B cell (primary cell): ENCODE measurements at places on chromosomes 2 and 18.

GRCh38 chr2:86293612-86294011 is 43.8 kb downstream of the REEP1 start:
- no peak for DNase-seq

- DNase-seq = no peak
Observed at GRCh38 chr2:82301506-82301905, 1997.0 kb upstream of the LRRTM1 start.

DNA sequence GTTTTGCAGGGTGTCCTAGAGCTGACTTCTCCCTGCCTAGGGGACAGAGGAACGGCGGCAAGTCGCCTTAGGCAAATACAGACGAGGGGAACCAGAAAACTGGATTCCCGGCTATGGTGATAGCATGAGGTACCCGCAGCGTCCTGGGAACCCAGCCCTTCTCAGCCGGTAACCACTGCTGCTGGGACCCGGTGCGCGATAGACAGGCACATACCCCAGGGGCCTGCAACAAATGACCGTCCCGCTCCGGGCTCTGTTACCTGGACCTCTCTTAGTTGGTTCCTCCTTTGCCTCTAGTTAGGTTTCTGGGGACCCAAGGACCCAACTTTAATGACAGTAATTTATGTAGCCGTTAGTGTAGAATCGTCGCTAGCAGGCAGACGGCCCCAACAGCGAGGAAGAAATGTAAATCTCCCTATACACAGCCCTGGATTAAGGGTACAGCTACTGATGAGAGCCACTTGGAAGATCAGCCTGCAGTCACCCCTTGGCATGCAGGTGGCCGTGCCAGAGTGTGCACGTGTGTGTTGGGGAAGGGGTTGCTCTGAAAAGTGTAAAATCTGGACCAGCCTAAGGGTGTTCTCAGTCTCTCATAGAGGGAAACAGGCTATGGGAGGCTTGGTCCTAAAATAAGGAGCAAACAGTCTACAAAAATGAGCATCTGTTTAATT is 819 bp upstream of the SERPINE2 start:
- DNase-seq = no peak

DNA sequence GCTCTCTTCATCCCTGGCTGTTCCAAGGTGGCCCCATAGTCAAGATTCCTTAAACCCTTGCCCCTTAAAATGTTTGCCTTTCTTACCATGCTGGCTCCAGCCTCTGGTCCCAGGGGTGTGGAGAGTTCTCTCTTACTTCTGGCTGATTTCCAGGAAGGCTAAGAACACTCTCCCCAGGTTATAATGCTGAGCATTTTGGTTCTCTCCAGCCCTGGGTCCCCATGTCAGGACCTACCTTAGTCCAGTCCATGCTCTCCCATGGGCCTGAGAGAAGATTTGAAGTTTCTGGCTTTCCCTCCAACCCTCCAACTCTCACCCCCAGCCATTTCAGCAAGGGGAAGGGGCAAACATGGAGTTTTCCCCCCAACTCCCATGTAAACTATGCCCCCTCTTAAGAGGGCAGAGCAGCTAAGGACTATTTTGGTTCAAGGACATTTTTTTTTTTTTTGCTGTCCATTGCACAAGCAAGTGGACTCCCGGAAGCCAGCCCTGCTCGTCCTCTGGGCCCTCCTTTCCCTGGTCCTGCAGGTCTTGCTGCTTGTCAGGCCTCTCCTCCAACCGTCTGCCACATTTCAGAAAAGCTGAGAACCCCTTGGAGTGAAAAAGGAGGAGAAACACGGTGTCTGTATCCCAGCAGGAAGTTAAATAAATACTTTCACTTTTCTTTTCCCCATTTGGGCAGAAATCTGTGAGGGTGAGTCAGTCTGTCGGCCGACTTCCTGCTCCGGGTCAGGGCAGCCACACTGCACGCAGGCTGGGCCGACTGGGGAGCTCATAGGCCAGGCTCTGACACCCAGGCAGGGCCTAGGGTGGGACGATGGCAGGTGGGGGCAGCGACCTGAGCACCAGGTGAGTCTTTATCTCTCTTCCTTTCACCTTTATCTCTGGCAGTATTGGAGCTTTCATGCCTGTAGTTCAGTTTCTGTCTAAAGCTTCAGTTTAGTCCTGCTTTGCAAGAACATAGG is at the start of gene SP140L:
TSS of gene SP140L (plus strand) at position 741 of the 965 bp plus-strand sequence. CDS start at position 818, 77 bp downstream.
- peak; percentile 78 for DNase-seq

DNA sequence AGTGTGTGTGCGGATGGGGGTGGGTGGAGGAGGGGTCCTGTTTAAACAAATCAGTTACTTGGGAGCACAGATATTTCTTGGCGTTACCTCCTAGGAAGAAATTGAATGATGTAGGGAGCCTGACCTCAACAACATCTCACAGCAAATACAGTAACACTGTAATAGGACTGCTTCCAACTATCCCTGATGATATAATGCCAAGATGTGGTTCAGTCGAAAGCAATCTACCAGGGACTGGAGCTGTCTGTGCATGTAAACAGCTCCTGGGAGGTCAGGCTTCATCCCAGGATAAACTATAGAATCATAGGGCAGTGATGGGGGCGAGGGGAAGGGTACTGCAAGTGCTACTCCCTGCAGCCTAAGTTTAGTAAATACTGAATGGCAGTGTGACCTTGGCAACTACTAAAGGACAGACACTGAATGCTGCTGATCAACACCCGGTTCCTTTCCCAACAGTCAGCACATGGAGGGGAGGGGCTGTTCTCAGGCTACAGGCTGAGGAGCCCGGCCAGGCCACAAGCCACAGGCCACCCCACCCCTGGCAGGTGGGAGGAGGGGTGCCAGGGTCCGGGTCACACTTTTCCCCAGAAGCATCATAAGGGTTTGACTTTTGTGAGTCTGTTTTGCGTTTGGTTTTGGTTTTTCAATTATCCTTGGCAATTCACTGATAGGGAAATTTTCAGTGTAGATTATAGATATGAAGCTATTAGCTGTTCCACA is 85.3 kb upstream of the ZNF397 start:
- no peak for DNase-seq

DNA sequence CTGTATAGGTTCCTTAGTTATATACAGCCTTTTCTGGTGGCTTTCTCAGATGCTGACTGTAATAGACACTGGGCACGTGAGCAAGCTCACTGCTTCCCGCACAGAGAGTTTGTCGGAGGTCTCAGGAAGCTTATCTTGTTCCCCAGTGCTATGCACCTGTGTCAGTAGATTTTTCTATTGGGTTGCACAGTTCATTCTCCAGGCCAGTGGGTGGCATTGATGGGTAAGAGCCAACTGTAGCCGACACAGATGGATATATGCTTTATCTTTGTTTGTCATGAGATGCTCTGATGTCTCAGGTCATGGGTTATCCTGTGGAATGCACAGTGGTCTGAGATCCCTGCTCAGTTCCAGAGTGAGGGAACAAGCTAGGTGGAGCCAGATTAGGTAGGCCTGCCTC is 293.0 kb downstream of the GRB14 start:
- no peak for DNase-seq

DNA sequence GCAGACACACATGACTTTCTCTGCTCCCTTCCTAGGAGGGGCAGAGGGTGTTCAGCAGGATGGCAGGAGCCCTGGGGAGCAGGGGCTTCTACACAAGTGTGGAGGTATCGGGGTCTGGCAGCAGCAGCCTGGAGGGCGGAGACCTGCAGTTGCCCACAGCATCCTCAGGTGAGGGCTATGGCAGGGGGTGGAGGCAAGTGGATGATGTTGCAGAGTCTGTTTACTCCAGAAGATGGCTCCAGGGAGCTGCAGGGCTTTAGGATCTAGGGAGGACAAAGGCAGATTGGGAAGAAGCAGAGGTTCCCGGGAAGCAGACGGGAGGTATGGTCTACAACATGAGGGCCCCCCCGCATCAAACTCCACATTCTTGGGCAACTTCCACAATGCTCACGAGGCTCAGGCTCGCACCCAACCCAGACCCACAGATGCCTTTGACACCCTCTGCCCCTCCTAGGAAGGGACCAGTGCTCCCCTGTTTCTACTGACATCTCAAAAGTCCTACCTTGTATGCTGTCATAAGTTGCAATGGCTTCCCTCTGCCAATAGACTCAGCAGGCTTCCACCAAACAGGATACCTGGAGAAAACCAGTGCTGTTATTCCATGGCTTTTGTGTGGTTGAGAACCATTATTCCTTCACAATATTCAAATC is 12.0 kb upstream of the ATP6V1C2 start:
- no peak for DNase-seq

GRCh38 chr2:182349268-182349667 is 77.6 kb downstream of the PDE1A start:
- no peak for DNase-seq

GRCh38 chr2:176679061-176679669 is 409.9 kb downstream of the MTX2 start:
- no peak for DNase-seq

- no peak for DNase-seq
Observed at GRCh38 chr2:234033174-234033573, 17.3 kb upstream of the SPP2 start.

DNA sequence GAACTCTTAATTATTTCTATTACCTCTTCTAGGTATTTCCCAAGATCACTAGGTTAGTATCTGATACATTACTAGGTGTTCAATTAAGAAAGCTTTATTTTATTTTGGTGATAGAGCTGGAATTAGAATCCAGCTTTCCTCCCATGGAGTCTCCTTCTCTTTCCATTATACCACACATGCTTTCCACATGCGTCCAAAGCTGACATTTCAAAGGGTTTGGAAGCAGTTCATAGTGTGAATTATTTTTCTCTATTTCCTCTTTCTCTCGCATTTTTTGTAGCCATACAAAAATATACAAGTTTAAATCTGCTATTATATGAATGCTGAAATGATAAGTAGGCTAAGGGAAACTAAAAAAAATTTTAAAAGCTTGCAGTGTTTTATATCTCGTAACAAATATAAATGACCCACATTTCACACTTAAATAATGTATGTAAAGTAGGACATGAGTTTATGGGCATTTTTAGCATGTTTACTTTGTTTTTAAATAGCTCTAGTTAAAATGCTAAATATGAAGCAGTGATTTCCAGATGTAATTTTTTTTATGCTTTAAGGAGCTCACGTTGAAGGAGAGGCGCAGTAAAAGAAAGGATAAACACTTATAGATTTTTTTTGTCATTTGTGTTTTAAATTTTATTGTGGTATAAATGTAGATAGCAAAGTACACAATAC is 20.1 kb downstream of the ZC3H6 start:
- no peak for DNase-seq

GRCh38 chr2:85981579-85982247 is 92.9 kb upstream of the ST3GAL5 start:
- DNase-seq = no peak

- no peak for DNase-seq
Observed at GRCh38 chr2:197613509-197613987, 61.8 kb downstream of the RFTN2 start.

DNA sequence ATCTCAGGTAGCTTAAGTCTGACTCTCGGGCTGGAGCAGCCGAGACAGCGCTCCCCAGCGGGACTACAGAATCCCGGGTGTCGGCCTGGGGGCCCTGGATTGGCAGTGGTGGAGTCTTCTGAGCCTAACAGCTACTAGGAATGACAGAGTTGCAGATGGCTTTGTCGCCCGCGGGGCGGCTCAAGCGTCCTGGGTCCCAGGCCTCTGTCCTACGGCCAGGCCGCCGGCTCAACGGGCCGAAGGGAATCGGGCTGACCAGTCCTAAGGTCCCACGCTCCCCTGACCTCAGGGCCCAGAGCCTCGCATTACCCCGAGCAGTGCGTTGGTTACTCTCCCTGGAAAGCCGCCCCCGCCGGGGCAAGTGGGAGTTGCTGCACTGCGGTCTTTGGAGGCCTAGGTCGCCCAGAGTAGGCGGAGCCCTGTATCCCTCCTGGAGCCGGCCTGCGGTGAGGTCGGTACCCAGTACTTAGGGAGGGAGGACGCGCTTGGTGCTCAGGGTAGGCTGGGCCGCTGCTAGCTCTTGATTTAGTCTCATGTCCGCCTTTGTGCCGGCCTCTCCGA is 8.8 kb downstream of the SIX2 start:
- no peak for DNase-seq

- peak; percentile 58 for DNase-seq
Observed at GRCh38 chr2:96470636-96471035, 34.5 kb downstream of the NEURL3 start.

DNA sequence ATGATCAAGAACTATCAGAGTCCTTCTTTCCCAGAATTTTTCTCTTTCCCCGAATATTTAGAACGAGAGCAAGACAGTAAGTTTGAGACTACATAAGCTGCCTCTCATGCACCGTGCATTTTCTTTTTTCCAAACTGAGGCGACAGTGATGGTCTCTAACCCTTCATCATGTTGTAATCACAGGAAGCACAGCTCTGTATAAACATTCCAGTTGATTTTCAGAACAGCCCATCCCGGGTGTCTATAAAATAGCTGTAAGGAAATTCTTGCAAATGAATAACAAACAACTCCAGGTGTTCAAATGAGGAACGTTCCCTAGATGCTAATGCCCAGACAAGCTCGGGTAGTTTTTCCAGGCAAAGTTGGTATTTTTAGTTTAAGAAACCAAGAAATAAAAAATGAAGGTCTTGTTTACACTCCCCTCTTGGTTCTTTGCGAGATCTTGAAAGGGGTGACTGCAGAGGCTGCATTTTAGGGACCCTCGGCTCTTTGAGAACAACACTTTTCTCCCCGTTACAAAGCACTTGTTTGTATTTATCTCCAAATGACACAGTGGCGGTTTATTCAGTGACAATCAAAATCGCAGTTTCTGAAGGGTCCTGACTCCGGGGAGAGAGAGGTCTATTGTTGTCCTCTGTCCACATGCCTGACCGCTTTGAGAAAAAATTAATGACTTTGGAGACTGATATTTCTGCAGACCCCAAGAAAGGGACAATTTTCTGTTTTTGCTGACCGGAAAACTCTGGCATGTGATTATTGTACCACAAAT is 101.1 kb upstream of the NCK2 start:
- no peak for DNase-seq

DNA sequence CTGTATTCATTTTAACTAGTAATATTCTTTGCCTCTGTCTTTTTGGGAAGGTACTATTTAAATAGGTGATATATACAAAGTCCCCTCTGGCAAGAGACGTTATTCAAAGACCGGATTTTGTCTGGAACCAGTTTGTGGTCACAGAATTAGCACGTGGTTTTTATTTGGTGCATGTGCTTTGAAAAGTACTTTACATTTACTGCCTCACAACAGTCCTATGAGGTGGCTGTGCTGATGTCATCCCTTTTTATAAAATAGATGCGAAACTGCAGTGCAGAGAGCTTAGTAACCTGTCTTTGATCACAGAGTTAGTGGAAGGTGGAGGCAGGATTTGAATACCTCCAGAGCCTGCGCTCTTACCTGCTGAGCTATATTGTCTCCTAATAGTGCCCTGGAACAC is 4.0 kb downstream of the LPIN1 start:
- DNase-seq = peak; percentile 82

DNA sequence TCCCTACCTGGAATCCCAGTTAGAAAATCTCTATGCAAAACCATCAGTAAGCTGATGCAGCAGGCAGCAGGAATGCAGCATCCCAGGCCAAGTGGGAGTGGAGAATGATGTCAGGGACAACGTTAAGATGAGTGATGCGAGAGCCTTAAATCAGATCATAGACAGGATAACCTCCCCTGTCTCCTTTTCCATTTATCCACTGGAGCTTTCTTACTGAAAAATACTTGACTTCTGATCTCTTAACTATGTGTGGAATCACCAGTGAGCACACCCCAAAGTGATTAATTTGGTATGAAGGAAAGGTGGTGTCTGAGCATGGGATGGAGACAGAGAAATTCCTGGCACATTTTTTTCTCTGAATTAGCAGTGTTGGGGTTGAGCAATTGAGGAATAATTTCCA is 98.0 kb downstream of the RND3 start:
- no peak for DNase-seq
